ENCODE measurements at places on chromosomes 5 and 9. TPM values are rescaled to one million over a fixed set of nuclear protein-coding genes. Genes with fewer than 3 reads are reported as not detected.

GRCh38 chr9:107932601-107933000 is 443.0 kb upstream of the KLF4 start:
- no peak for DNase-seq

Gene CTSV
- total RNA-seq, result 1.1 TPM

GRCh38 chr5:16936150-16936988 is at the start of gene MYO10:
Gene MYO10, minus strand, starts transcription at chr5:16936288. Its CDS starts 480 bp downstream, at chr5:16935808.
- DNase-seq, result peak; percentile 86

- peak; percentile 65 for DNase-seq
Observed at GRCh38 chr5:159133041-159133741, 33.5 kb upstream of the EBF1 start.

Gene NME5
- 5.9 TPM for total RNA-seq

GRCh38 chr5:109739741-109740728 is 50.3 kb downstream of the MAN2A1 start:
- DNase-seq, result no peak

Gene TICAM2
- total RNA-seq, result 8.6 TPM

DNA sequence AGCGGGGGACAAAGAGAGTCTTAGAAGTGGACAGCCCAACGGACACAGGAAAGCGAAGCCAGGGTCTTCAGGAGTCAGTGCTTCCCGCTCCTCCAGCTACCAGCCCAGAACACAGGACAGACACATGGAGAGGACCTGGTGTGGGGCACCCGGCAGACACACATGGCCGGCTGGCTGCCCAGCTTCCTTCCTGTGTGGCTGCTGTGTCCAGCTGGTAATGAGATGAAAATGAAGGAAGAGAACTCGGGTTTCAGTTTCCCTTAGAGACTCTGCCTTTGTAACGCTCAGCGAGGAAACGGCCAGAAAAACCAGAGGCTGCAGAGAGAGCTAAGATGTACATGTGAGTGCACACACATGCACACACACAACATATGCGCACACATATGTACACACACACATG is 87.5 kb downstream of the SECISBP2 start:
- DNase-seq, result peak; percentile 56

- DNase-seq, result peak; percentile 81
Observed at GRCh38 chr9:133991964-133992779, at the start of gene VAV2. Gene VAV2, minus strand, starts transcription at chr9:133992324. Its CDS starts 46 bp downstream, at chr9:133992278.

GRCh38 chr9:104092875-104093600 is 1.1 kb upstream of the SMC2 start:
- peak; percentile 14 for DNase-seq

Gene LTC4S
- total RNA-seq, result 16.4 TPM

Gene DTWD2
- 4.9 TPM for total RNA-seq

Gene DND1
- total RNA-seq, result 0.41 TPM

Data from left lung (tissue), 14 donors.